Activated CD4-positive, alpha-beta T cell treated with anti-CD3 and anti-CD28 coated beads, Interleukin-2, amount 10 ng/mL, durations not matched to agents 7 days and 5 days (primary cell): ENCODE measurements at places on chromosomes 16 and 17. TPM values are rescaled to one million over a fixed set of nuclear protein-coding genes. Genes with fewer than 3 reads are reported as not detected.

AGRP gene
- total RNA-seq: not detected

DNA sequence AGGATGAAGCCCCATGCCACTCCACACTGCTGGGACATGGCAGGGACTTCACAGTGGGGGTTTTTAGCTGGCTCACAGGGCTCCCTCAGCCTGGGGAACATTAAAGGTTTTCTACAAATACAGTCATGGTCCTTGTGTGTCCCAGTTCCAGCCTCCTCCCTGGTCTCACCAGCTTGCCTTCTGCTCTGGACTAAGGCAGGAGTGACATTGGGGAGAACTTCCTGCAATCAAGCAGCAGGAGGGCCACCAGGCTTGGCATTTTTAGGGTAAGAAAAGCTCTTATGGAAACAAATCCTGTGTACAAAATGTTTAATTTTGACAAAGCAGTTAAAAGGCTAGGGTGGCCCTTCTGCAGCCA lies 1.9 kb downstream of the PARD6A start:
- no peaks in the 10 kb centered on the region for H3K27me3 ChIP-seq
- peaks cover 48% of the 10 kb centered on the region for H3K4me1 ChIP-seq
- no peak overlapping the region for H3K27ac ChIP-seq
- DNase-seq: no peak
- no peak overlapping the region for H3K4me3 ChIP-seq

- no peaks in the 10 kb centered on the region for H3K27me3 ChIP-seq
- peaks cover 17% of the 10 kb centered on the region for H3K4me1 ChIP-seq
- H3K27ac ChIP-seq: no peak overlapping the region
- no peak overlapping the region for H3K4me3 ChIP-seq
Observed at GRCh38 chr17:4208238-4208637, 55.5 kb downstream of the ANKFY1 start.

DNA sequence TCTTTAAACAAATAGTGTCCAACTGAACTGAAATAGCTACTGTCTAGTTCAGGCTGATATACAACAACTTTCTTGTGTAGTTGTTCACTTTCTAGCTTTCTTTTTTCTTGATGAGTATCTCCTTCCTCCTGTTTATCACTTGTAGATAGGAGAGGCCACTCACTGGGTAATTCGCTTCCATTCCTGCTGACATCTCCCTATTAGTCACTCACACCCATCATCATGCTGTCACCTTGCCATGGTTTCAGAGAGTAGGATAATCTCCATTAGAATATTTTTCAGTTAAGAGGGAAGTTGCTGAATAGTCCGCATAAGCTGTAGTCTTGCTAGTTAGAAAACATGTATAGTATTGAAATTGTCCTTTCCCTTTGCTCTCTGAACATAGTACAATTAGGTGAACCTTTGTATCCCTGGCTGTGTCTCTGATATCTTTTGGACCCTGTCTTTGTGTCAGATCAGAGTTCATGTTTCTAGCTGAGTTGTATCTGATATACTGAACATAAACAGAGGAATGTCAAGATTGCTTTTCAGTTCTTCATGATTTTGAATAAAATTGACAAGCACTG lies 64.4 kb upstream of the RASL10B start:
- no peak for DNase-seq
- H3K36me3 ChIP-seq: peaks cover 33% of the 10 kb centered on the region
- no peak overlapping the region for H3K27ac ChIP-seq
- H3K4me3 ChIP-seq: no peak overlapping the region
- H3K27me3 ChIP-seq: no peaks in the 10 kb centered on the region

DNA sequence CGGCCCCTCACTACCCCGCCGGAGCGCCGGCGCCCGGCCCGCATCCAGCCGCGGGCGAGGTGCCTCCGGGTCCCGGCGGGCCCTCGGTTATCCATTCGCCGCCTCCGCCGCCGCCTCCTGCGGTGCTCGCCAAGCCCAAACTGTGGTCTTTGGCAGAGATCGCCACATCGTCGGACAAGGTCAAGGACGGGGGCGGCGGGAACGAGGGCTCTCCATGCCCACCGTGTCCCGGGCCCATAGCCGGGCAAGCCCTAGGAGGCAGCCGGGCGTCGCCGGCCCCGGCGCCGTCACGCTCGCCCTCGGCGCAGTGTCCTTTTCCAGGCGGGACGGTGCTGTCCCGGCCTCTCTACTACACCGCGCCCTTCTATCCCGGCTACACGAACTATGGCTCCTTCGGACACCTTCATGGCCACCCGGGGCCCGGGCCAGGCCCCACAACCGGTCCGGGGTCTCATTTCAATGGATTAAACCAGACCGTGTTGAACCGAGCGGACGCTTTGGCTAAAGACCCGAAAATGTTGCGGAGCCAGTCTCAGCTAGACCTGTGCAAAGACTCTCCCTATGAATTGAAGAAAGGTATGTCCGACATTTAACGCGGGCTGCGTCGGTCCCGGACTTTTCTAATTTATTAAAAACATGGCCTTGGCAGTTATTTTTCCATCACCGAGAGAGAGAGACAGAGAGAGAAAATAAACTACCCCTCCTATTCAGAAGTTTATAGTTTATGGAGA lies 2.8 kb downstream of the IRX5 start:
- no peak for DNase-seq
- peaks cover 9% of the 10 kb centered on the region for H3K36me3 ChIP-seq
- H3K4me3 ChIP-seq: peak overlapping the region; percentile 22
- H3K27me3 ChIP-seq: peaks cover 70% of the 10 kb centered on the region

CORO6 gene
- 3.1 TPM for total RNA-seq

DNA sequence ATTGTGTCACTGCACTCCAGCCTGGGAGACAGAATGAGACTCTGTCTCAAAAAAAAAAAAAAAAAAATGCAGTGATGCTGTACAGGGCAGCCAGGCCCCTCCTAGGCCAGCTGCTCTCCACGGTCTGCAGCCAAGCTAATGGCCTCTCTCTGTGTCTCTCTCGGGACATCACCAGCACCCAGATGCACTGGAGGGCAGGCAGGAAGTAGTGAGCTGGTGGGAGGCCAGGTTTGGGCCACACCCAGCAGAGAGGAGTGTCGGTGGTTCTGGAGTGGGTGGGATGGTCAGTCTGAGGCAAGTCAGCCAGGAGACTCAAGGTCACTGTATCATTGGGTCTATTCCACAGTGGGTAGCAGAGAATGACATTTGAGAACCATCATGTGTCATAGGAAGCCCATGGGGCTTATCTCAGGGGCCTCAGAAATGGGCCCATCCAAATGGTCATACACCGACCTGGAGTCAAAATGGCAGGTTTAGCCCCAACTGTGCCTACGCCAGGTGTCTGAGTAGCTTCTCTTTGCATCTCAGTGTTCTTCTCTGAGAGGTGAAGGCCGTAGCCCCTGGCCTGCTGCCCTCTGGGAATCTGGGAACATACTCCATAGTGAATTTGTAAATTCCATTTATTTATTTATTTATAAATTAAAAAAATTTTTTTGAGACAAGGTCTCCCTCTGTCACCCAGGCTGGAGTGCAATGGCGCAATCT lies 22.7 kb downstream of the WNT9B start:
- no peak overlapping the region for H3K4me3 ChIP-seq
- DNase-seq: no peak
- no peak overlapping the region for H3K27ac ChIP-seq
- H3K36me3 ChIP-seq: no peaks in the 10 kb centered on the region
- no peaks in the 10 kb centered on the region for H3K27me3 ChIP-seq

ARL5C gene
- not detected for total RNA-seq

GRCh38 chr16:28112908-28113307 lies 49.4 kb upstream of the GSG1L start:
- H3K4me3 ChIP-seq: no peak overlapping the region
- DNase-seq: no peak
- peaks cover 60% of the 10 kb centered on the region for H3K36me3 ChIP-seq
- H3K4me1 ChIP-seq: peaks cover 28% of the 10 kb centered on the region
- no peak overlapping the region for H3K27ac ChIP-seq

SLC22A31 gene
- total RNA-seq: 1.8 TPM

DNA sequence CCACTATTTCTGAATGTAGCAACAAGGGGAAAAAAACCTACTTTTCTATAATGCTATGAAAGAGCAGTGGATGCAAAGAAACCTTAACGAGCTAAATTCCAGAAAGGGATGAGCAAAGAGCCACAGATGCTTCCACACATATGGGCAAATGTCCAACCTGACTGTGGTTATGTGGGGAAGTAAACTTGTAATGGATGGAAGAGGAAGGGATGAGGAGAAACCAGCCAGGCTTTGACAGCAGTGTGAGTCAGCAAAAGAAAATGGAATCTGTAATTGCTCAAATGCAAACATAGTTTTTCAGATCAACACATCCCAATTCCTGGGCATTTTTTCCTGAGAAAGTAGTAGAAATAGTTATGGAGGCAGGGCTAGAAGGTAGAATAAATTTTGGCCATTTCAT lies 204.8 kb upstream of the CPHXL start:
- no peaks in the 10 kb centered on the region for H3K36me3 ChIP-seq
- H3K27ac ChIP-seq: no peak overlapping the region
- no peak overlapping the region for H3K4me3 ChIP-seq

DNA sequence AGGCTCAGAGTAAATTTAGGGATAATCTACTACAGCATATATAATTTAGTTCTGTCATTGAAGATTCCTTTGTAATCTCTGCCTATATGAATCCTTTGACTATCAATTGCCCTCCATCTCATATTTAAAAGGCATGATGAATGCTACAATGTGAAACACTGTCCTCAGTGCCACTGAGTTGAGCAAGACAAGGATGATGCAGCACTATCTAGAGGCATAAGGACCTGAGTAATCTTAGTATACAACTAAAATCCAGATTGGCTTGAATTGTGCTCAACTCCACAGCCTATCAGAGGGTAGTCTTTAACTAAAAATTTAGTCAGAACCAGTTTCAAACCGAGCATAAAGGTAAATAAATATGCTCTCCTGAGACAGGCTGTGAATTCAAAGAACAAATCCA lies 11.6 kb upstream of the STRADA start:
- H3K27me3 ChIP-seq: no peaks in the 10 kb centered on the region
- H3K36me3 ChIP-seq: peaks cover 48% of the 10 kb centered on the region
- peaks cover 19% of the 10 kb centered on the region for H3K4me1 ChIP-seq
- no peak for DNase-seq
- H3K4me3 ChIP-seq: no peak overlapping the region
- peak overlapping the region; percentile 6 for H3K27ac ChIP-seq

TBC1D3E gene
- total RNA-seq: not detected

LGALS9 gene
- total RNA-seq: 233 TPM

TEX14 gene
- total RNA-seq: 0.27 TPM

ALOXE3 gene
- not detected for total RNA-seq

GRCh38 chr17:40852364-40852763 lies 14.7 kb downstream of the KRT12 start:
- no peak overlapping the region for H3K27ac ChIP-seq
- H3K4me1 ChIP-seq: peaks cover 2% of the 10 kb centered on the region
- no peak overlapping the region for H3K4me3 ChIP-seq
- DNase-seq: no peak

DNA sequence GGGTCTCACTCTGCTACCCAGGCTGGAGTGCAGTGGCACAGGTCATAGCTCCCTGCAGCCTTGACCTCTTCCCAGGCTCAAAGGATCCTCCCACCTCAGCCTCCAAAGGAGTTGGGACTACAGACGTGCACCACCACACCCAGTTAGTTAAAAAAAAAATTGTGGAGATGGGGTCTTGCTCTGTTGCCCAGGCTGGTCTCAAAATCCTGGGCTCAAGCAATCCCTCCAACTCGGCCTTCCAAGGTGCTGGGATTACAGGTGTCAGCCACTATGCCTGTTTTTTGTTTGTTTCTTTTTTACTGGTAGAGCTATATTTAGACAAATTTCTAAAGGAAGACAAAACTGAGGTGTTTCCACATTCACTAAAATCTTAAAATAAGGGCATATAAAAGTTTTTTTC lies 1.7 kb downstream of the CMTR2 start:
- no peak overlapping the region for H3K4me3 ChIP-seq
- DNase-seq: no peak
- H3K36me3 ChIP-seq: peaks cover 45% of the 10 kb centered on the region
- H3K27me3 ChIP-seq: peaks cover 7% of the 10 kb centered on the region

SLC13A2 gene
- not detected for total RNA-seq

DNA sequence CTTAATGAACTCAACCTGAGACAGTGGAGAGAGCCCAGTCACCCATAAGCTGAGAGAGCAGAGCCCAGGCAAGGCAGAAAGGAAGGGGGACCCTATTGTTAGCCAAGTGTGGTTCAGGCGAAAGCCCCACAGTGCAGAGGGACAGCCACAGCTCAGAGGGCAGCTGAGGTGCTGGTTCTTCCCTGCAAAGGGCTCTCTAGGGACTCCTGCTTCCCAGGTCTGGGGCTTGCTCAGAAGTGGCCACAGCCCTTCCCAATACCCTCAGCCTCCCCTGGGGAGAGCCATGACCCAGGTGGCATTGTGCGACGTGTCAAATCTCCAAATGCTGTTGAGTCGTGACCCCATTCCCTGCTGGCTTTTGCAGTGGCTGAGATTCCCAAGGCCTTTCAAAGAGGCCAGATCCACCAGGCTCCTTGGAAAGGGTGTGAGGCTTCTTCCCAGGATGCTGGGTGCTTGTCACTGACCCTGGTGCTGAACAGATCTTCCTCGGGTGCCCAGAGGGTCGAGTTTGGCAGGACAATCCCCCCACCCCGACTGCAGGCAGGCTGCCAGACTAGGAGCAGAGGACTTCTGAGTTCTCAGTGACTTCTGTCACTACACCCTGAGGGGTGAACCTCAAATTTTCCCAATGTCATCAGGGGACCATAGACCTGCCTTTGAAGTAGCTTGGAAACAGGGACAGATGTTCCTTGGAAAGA lies 2.5 kb upstream of the CCL17 start:
- no peak overlapping the region for H3K4me3 ChIP-seq
- no peaks in the 10 kb centered on the region for H3K36me3 ChIP-seq
- no peaks in the 10 kb centered on the region for H3K4me1 ChIP-seq
- no peak for DNase-seq
- no peak overlapping the region for H3K27ac ChIP-seq

DNA sequence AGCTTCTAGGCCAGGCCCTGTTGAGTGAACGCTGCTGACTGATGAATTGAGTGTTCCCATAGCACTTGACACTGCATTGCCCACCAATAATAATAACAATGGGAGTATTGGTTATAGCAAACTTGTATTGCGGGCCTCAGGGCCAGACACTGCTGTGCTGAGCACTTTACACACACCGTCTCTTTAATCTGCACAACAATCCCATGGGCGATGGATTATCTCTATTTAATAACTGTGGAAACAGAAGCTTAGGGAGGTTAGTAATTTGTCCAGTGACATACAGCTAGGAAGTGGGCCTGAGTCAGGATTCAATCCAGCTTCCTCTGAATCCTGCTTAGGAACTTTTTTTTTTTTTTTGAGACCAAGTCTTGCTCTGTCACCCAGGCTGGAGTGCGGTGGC lies 11.2 kb downstream of the ARHGAP23 start:
- no peaks in the 10 kb centered on the region for H3K36me3 ChIP-seq
- H3K4me3 ChIP-seq: no peak overlapping the region
- no peak overlapping the region for H3K27ac ChIP-seq
- H3K27me3 ChIP-seq: peaks cover 7% of the 10 kb centered on the region
- peaks cover 5% of the 10 kb centered on the region for H3K4me1 ChIP-seq

DNA sequence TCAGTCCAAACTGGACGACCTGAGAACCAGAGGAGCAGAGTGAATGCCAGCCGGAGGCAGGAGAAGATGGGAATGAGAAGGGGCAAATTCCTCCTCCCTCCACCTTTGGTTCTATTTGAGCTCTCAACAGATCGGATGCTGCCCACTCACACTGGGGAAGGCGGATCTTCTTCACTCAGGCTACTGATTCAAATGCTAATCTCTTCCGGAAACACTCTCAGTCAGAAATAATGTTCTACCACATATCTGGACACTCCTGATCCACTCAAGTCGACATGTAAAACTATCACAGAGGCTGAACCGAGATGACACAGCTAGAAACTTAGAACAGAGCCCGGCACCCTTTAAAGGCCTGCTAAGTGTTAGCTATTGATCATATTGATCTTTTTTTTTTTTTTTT lies 57.4 kb upstream of the GRIN2A start:
- H3K27me3 ChIP-seq: no peaks in the 10 kb centered on the region
- H3K4me3 ChIP-seq: no peak overlapping the region
- no peak for DNase-seq
- H3K4me1 ChIP-seq: no peaks in the 10 kb centered on the region
- no peak overlapping the region for H3K27ac ChIP-seq
